ENCODE measurements at places on chromosomes 16 and 17. TPM values are rescaled to one million over a fixed set of nuclear protein-coding genes. Genes with fewer than 3 reads are reported as not detected.

DNA sequence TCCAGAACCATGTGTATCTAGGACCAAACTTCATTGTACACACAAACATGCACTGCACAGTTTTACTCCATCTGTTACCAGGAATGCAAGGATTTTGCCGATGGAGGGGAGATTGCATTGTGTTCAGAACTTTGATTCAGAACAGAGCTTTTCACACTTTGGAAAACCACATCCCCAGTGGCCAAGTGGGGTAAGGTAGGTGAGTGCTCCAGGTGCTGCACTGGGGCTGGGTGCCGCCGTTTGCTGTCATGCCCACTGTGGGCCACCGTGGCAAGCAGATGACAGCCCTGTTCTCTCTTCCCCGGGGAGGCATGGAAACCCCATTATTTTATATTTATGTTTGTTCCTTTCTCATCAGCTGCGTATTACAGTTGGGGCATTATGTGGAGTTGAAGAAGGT is 29.3 kb upstream of the JPH3 start:
- DNase-seq, result no peak

DNA sequence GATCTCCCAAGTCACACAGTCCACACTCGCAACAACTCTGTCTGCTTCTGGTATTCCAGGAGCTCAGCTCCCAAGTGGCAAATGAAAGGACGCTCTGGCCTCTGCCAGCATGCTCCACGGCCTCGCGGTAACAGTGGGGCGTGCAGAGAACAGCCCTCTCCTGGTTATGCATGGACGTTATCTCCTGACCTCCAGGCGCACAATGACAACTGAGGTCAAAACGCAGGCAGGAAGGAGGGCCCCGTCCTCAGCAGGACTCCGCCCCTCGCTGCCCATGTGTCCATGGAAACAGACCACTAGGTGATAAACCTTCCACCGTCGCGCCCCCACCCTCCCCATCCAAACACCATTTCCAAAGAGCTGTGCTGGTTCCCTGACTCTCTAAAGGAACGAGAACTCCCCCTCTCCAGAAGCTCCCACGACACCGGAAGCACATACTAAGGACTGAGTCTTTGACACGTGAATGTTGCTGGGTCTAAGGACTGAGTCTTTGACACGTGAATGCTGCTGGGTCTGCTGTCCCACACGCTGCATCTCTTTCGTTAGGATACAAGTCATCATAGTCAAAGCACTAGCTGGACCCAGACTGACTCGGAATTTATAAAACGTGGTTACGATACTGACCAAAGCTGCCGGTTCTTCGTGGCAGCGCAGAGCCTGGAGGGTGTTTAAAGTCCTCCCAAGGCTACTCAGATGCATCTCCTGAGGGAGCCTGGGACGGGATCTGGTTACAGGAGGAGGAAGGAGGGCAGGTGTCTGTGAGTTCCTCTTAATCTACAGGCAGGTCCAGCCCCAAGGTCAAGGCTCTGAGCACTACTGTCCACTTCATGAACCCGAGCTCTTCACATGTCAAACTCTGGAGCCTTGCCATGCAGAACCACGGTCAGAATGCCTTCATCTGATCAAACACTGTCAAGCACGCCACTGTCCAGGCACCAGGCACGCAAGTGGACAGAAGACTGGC is 43.9 kb downstream of the KLHDC4 start:
- DNase-seq, result no peak

DNA sequence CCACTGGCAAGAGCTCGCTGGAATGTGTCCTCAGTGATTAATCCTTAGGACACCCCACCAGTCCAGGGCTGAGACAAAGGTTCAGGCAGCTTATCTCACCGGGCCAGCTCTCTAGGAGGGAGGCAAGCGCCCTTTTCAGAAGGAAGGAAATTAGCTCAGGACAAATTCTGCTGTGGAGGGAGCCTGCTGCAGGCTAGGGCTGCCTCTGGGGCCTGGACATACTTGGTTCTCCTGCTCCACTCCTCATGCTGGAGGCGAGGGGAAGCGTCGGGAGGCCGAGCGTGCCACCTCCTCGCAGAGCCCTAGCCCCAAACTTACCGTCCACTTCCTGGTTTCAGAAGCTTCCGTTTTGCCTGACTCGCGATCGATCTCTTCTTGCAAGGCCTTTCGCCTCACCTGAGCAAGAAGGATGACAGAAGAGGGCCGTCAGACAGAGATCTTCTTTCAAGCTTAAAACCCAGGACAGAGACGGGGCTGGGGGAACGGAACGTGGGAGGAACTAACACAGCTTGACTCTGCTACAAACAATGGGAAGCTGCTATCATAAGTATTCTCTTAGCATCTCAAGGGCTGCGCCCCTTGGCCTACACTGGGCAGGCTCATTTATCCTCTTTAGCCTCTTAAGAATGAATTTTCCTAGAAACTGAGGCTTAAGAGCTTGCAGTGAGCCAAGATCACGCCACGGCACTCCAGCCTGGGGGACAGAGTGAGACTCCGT is 7.7 kb downstream of the KNOP1 start:
- DNase-seq, result no peak

DNA sequence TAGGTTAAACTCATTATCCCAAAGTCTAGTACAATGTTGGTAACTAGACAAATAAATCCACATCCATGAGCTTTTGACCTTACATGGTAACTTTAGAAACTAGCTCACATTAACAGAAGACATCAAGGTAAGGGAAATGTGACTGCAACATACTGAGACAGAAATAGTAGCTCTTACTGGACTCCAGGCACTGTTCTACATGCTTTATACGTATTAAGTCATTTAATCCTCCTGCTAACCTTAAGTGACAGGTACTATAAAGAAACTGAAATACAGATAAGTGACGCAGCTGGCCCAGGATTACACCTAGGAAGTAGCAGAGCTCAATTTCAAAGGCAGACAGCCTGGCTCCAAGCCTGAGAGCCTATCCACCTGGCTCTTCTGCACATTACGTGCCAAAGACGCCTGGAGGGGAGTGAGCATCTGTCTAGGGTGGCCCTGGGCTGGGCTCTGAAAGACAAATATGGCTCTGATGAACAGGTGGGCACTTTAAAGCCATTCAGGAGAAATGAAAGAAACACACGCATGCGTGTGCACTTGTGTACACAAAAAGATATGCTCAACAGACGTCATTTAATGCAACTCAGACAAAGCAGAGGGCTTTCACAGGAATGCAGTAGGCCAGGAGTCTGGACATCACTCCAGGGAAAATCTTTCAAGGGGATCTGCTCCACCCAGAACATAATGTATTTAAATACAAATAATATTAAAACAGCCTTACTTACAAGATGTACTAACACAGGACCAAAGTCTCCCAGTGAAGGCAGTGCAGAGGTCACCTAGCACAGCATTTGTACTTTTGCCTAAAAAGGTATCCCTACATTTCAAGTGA is 4.4 kb downstream of the ZC3H7A start:
- no peak for DNase-seq

Gene KRT33B
- not detected for total RNA-seq
